RCC 7860 (cell line): ENCODE measurements at places on chromosomes 1 and 21.

DNA sequence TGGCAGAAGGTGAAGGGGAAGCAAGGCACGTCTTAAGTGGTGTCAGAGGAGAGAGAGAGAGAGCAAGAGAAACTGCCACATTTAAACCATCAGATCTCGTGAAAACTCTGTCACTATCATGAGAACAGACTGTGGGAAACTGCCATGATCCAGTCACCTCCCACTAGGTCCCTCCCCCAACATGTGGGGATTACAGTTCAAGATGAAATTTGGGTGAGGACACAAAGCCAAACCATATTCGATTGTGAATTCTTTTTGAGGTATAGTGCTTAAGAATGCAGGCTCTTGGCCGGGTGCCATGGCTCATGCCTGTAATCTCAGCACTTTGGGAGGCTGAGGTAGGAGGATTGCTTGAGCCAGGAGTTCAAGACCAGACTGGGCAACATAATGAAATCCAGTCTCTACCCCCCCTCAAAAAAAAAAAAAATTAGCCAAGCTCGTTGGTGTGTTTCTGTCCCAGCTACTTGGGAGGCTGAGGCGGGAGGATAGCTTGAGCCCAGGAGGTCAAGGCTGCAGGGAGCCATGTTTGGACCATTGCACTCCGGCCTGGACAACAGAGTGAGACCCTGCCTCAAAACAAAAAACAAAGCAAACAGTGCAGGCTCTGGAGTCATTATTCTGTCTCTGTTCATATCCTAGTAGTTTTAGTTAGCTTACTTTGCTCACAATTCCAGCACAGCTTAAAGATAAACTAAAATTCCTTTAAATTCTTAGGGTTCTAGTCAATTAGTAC lies 6.0 kb downstream of the ZCCHC17 start:
- DNase-seq = no peak

DNA sequence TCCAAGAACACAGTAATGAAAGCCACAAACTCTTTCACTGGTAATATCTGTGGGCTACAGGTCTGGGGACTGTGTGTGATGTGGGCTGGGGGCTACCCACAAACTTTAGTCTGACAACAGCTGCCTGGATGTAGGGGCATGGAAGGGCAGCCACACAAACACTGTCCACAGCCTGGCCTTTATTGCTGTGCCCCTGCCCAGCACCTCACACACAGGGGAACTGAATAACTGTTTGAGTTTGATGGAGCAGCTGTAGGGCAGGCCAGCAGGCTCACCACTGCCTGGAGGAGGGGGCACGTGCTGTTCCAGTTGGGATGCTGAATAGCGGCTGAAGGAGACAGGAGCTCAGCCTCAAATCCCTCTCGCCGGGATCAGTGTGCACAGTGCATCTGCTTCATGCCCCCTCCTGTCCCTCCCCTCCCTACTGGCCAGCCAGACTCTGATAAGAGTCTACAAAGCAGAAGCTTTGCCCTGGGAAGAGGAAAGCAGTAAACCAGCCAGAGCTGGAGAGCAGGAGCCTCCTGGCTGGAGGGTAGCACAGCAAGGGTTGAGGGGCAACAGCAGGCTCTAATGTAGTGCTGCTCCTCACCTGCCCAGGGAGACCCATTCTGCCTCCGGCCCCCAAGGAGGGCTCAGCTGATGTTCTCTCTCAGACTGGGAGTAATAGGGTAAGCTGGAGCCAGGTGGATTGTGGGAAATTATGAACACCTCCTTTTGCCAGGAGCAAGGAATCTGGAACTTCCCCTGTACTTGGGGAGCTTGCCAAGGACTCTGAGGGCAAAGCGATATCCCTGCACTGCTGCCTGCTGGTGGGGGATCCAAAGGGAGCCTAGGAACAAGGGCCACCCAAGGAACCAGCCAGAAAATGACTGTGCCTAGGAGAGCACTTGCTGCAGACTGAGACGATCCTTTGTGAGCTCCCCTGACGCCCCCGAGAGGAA lies 70.2 kb upstream of the GOLT1A start:
- no peak for DNase-seq

- DNase-seq = no peak
Measured at GRCh38 chr1:42998386-42998785, 39.7 kb upstream of the SLC2A1 start.

DNA sequence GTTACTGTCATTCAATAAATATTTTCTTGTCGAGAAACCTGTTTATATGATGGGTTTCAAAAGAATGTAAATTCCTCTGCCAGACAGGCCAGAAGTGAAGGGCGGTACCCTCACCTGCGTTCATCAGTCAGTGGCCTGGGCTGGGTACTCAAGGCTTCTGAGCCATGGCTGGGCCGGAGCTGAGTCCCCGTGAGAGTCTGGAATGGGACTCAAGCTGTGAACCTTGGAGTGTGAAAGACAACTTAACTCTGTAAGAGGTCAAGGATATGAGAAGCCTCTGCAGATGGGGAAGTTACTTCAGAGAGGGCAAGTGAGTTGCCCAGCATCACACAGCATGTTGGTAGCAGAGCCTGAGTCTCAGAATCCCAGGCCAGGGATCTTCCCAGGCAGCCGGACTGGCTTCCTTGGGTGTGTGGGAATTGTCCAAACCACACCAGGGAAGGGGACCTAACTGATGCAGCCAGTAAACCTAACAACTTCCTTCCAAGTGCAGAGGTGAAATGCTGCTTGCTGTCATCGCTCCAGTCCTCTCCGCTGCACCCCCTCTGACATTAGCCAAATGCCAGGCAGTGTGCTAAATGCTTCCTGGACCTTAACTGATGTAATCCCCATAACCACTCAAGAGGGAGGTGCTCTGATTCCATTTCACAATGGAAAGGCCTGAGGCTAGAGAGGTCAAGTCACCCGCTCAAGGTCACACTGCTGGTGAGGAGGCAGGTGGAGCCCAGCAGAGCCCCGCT lies 4.8 kb downstream of the DISP3 start:
- DNase-seq = no peak

DNA sequence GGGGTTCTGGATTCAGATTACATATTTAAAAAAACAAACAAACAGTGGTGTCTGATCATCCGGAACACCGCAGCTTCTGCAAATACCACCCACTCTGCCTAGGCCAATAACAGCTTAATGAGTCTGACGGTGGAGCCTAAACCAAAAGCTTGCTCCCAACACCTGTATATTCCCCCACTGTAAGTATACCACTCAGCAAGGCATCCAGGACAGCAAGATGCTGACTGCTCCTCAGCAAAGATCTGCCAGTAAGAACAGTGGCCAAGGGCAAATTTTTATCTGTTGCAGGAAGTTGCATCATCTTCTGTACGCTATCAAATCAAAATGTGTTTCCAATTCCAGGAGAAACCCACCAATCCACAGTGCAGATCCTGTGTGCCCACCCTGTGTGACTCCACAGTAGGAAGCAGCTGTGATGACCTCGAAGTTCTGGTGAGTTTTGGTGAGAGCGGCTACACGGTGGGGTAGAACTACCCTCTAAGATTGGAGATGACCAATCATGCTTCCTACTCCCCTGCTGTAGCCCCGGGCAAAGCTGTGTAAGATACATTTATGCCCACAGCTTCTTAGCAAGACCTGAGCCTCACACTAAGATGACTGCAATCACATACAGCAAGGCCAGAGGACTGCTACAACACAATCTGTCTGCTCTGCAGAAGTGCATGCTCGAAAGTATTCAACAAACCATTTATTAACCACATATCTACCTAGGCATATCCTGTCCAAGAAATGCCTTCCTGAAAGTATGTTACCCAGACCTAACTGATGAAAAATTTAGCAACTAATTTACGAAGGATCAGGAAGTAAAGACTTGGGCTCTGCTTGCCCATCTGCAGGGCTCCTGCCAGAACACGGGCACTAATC lies 30.5 kb downstream of the SIPA1L2 start:
- DNase-seq = peak; percentile 58

GRCh38 chr1:206797534-206798383 lies 25.5 kb upstream of the IL10 start:
- no peak for DNase-seq

DNA sequence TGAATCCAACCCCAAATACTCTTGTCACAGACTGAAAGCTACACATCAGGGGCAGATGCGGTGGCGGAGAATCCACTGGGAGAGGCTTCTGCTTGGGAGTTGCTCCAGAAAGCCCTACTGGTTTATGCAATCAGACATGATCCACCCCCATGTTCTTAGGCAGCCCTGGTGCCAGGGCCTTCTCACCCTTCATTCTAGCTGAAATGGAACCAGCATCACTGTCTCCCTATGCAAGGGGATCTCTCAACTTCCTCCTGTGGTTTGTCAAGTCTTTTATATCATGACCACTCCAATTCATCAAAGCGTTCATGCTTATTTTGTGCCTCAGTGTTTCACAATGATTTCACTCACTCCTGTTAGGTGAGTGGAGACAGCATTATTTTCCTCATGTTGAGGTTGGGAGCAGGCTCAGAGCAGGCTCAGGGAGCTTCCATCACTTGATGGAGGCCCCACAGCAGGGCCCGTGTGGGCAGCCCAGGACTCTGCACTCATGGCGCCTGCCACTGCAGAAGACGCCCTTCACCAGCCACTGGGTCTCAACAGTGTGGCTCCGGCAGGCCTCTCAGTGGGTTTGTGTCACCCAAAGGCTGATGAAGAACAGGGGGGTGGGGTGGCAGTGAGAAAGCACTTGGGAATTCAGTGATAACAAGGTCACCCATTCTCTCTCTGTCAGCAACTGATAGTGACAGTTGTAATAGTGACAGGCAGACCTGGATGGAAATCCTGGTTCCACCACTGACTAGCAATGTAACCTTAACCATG lies 67.1 kb downstream of the CD58 start:
- DNase-seq = no peak

DNA sequence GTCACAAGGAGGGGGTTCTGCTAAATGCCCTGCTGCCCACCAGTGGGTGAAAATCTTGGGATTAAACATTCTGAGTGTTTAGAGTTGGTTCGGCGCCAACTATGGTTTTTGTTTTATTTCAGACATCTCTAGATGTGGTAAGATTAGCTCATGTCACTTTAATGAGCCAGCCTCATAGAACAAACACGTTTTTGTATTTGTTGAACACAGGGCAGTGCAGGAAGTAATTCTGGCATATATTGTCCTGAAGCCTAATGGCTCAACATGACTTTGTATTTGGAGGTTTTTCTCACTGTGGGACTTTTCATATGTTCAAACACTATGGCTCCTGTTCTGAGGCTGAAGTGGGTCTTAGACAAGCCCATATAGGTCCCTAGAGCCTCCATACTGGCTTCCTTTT lies 107.8 kb downstream of the NGF start:
- DNase-seq = no peak

- DNase-seq = no peak
Measured at GRCh38 chr1:110633646-110634030, 27.5 kb upstream of the KCNA2 start.

DNA sequence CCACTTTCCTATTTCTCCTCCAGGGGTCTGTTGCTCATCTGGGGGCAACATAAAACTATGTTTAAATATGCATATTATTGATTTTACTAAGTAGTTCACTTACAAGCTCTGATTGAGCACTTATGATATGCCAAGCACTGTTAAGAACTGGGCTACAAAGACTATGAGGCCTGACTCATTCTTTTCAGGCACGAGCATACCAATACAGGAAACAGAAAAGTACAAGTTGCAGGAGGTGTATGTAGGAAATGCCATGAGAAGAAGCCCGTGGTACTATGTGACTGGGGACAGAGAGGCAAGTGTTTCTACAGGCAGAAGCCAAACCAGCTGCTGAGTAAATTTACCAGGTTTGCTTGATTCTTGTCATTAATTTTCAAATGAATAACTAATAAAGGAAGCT lies 120.4 kb upstream of the PTGFR start:
- peak; percentile 30 for DNase-seq

- DNase-seq = no peak
Measured at GRCh38 chr1:204841798-204842197, 28.9 kb upstream of the NFASC start.

DNA sequence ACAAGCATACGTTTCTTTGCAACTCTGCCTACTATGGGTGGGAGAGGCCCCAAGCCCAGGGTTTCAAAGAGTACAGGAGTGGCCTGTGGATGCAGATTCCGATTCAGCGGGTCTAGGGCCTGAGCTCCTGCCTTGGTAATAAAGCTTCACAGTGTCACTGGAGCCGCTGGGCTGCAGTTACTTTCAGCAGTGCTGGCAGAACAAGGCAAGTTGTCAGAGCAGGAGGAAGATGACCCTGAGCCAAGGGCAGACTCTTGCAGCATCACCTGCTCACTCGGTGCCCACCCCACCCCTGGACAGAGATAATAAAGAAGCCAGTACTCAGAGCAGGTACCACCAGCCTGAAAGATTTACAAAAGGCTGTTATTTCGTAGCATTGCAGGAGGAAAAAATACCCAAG lies 8.0 kb upstream of the RAP1GAP start:
- no peak for DNase-seq

- DNase-seq = no peak
Measured at GRCh38 chr1:46820560-46821060, 21.8 kb downstream of the CYP4B1 start.
